Activated CD4-positive, alpha-beta memory T cell treated with anti-CD3 and anti-CD28 coated beads for 36 hours (primary cell): ENCODE measurements at places on chromosomes 6 and 20. TPM values are rescaled to one million over a fixed set of nuclear protein-coding genes. Genes with fewer than 3 reads are reported as not detected.
A peak's percentile ranks its signal among the peaks of the same experiment; 100 is the strongest.

DNA sequence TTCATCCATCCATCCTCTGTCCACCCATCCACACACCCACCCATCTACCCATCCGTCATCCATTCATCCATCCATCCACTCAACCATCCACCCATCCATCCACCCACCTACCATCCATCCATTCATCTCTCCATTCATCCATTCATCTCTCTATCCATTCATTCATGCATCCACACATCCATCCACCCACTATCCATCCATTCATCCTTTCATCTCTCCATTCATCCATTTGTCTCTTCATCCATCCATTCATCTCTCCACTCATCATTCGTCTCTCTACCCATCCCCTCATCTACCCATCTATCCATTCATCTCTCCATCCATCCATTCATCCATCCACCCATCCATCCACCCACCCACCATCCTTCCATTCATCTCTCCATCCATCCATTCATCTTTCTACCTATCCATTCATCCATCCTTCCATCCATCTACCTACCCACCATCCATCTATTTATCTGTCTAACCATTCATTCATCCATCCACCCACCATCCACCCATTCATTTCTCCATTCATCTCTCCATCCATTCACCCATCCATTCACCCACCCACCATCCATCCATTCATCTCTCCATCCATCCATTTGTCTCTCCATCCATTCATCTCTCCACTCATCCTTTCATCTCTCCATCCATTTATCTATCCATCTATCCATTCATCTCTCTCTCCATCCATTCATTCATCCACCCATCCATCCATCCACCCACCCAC is 275.4 kb downstream of the TAF4 start:
- DNase-seq, result no peak

- DNase-seq, result no peak
Measured at GRCh38 chr6:168050881-168051586, 28.0 kb downstream of the FRMD1 start.

GRCh38 chr6:168232989-168233874 is 86.3 kb downstream of the DACT2 start:
- DNase-seq, result no peak

DNA sequence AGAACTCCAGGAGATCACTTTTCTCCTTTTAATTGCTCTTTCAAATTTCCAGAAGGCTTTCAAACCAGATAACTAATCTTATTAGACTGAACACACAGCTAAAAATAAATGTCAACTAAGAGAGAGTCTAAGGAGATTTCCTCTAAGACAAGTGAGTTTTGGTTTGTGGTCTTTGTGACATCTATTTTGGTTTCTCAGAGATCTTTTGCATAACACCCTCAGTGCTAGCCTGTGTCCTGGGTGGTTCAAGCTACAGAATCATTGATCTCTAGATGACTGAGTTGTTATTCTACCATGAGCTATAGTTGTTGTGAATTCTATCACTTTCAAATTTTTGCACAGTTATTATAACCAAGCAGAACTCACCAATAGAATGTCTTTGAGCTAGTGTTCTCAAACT is 49.1 kb upstream of the PLCB4 start:
- no peak for DNase-seq

DNA sequence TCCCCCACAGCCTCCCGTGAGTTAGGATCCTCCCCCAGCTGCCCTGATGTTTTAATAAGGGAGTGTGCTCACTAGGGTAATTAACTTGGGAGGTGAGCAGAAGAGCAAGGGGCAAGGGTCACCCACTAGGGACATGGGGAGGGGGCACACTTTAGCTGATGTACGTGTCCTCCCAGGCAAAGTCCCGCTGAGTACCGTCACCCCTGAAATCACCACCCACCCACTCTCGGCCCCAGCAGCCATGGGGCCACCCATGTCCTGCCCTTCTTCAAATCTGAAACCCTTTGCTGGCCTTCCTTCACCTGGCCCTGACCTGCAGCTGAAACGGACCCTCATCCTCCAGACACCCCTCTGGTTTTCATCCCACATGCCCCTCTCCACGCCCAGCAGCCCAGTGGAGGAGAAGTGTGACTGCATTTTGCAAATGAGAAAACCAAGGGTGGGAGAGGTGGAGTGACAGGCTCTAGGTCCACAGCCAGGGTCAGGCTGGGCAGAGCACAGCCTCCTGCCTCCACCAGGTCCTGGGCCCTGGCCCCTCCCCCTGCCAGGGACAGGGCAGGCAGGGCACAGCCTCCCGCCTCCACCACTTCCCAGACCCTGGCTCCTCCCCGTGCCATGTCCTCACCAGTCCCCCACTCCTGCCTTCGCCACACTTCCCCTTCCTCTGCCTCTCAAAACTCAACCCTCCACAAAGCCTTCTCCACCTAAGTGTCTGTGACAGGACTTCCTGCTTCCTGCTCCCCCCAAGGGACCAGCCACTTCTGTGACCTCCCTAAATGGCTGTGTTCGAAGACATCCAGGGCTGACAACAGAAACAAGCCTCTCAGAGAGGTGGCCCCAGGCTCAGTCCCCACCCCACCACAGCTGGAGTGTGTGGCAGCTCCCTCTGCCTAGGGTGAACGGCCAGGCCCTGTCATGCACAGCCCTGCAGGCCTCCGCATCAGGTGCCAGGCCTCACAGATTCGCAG is 15.1 kb downstream of the ACSS1 start:
- peak; percentile 57 for DNase-seq

- DNase-seq, result no peak
Measured at GRCh38 chr6:126210398-126211075, 129.4 kb upstream of the CENPW start.

The SALL4 gene
- total RNA-seq, result not detected

The FYN gene
- total RNA-seq, result 365 TPM
